Left ventricle myocardium inferior (tissue), 1 donor: ENCODE measurements at places on chromosomes 12 and 14. TPM values are rescaled to one million over a fixed set of nuclear protein-coding genes. Genes with fewer than 3 reads are reported as not detected.

Gene RAB15
- 17.1 TPM for total RNA-seq

Gene HAL
- not detected for total RNA-seq

Gene ARID2
- total RNA-seq: 15.7 TPM

Gene CACNB3
- total RNA-seq: 4.8 TPM

Gene OR6C70
- total RNA-seq: not detected

DNA sequence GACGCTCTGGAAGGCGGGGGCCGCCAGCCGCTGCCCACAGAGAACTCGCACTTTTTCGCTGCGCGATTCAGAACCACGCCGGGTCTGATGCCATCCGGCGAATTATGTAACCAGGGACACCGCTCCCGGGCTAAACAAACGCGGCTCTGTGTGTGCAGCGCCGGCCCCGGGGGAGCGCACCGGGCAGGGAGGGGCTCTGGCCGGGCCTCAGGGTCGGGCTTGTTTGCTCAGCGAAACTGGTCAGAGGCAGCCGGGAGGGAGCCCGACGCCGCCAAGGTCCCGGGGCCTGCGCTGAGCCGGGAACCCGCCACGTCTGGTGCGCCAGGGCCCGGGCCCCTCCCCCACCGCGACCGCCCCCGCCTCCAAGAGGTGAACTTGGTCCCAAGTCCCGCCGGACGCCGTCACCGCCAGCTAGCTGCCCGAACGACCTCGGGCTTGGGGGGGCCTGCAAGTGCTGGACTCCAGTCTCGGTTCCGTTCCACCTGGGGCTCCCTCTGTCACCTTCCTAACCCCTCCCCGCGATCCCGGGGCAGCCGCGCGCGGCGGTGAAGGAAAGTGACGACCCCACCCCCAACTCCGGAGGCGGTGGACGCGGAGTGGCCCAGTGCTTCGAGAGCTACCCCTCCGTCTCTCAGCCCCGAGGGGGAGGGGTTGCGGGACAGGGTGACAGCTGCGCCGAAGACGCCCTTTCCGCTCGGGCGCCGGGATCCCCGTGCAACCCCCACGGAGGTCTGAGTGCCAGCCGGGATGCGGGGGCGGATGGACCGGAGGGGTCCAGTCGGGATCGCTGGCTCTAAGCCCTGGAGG, 848 bp downstream of the CTDSP2 start:
- peak; percentile 79 for DNase-seq

DNA sequence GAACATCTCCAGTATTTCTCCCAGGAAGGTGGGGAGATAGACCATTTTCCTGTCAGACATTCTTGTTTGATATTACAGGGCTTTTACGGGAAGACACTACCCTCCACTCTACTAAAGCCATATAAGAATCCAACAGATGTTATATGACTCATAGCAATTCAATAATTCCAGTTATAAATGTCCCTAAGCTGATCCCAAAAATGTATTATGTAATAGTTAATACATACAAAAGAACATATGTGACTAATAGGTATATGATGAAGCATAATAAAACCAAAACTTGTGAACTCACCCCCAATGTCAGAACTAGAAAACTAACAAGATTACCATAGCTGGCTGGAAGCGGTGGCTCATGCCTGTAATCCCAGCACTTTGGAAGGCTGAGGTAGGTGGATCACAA, 84.2 kb downstream of the EFCAB11 start:
- no peak for DNase-seq

DNA sequence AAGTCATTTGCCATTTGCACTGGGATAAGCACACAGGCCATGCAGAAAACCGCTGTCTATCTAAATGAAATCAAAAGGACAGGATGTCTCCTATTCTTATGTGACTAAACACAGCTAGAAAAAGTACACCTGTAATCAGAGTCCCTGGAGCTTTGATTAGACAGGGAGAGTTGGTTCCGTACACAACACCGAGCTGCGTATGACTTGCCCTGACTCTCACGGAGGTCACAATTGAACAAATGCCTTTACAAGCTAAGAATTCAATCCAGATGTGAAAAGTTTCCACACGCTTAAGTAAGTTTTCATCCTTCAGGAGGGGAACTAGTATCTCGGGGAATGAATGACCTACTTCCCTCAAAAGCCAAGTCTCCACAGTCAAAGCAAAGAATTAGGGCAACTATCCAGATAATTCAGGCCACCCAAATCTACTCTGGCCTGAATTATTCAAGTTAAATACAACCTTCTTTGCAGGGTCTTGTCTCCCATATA, 67.5 kb downstream of the RTN1 start:
- DNase-seq: no peak

- DNase-seq: no peak
Observed at GRCh38 chr12:108316176-108317086, 22.7 kb downstream of the CMKLR1 start.

- DNase-seq: no peak
Observed at GRCh38 chr12:76346798-76347420, 1.3 kb downstream of the BBS10 start.
